ENCODE measurements at places on chromosomes 13 and 19. TPM values are rescaled to one million over a fixed set of nuclear protein-coding genes. Genes with fewer than 3 reads are reported as not detected.

The MZT1 gene
- total RNA-seq: 6.8 TPM

The NLRP11 gene
- total RNA-seq: not detected

The FAM216B gene
- total RNA-seq: 4.4 TPM

The DACT3 gene
- 14.1 TPM for total RNA-seq

The CEACAM7 gene
- not detected for total RNA-seq

The LGALS14 gene
- not detected for total RNA-seq

The IGSF23 gene
- not detected for total RNA-seq

The KLK12 gene
- not detected for total RNA-seq

The SHFL gene
- total RNA-seq: 8.2 TPM

The FAM83E gene
- not detected for total RNA-seq

The EPSTI1 gene
- 3.0 TPM for total RNA-seq

The OR4F17 gene
- not detected for total RNA-seq

The RGL3 gene
- total RNA-seq: 6.4 TPM

The IGFL2 gene
- total RNA-seq: not detected

The TMIGD2 gene
- not detected for total RNA-seq

The SHANK1 gene
- total RNA-seq: 0.32 TPM

The CYP4F3 gene
- 0.79 TPM for total RNA-seq

The C1QTNF9B gene
- 4.1 TPM for total RNA-seq

The LACC1 gene
- 3.9 TPM for total RNA-seq

The DHDH gene
- not detected for total RNA-seq

The SLC5A5 gene
- total RNA-seq: not detected

The KIR2DL1 gene
- not detected for total RNA-seq

The CYP4F22 gene
- not detected for total RNA-seq

The LSM4 gene
- 98.0 TPM for total RNA-seq

The ADGRE2 gene
- total RNA-seq: 0.72 TPM

The TNNT1 gene
- 50.2 TPM for total RNA-seq

The ZNF730 gene
- total RNA-seq: not detected

All from left ventricle myocardium superior (tissue), 1 donor.